ENCODE measurements at places on chromosomes 16 and 17.

DNA sequence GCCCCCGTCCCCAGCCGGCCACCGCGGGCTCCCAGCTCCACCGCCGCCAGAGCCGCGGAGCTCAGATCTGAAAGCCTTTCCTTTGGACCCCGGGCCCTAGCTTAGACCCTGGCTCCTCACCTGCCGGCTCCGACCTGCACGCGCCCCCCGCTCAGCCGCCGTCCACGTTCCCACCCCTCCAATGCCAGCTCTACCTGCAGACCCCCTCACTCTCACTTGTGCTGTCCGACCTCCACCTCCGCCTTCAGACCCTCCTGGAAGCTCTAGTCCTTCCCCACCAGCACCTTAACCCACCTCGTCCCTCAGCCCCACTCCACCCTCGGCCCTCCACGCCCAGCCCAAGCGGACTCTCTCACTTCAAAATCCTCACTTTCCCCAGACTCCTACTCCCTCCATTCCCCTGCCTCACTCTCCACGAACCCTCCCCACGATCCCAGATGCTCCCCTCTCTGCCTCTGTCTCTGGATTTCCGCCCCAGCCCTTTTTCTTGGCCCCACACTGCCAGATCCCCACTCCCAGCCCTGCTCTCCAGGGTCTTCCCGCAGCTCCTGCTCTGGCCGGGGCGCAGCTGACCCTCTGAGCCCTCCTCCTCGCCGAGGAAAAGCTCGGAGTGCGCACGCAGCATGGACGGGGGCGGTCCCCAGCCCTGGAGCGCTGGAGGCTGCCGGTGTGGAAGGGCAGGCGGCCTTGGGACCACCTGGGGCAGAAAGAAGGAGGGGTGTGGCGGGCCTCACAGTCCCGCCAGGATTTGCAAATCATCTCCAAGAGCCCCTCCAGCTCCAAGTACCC, at the start of gene TMEM114:
TMEM114 (minus strand) TSS at position 612 of the 789 bp plus-strand sequence. CDS start 673 bp downstream, outside the sequence.
- DNase-seq, result no peak

- no peak for DNase-seq
Observed at GRCh38 chr16:24509536-24509935, 29.8 kb upstream of the RBBP6 start.

- no peak for DNase-seq
Observed at GRCh38 chr16:88624481-88624880, 13.9 kb upstream of the IL17C start.

DNA sequence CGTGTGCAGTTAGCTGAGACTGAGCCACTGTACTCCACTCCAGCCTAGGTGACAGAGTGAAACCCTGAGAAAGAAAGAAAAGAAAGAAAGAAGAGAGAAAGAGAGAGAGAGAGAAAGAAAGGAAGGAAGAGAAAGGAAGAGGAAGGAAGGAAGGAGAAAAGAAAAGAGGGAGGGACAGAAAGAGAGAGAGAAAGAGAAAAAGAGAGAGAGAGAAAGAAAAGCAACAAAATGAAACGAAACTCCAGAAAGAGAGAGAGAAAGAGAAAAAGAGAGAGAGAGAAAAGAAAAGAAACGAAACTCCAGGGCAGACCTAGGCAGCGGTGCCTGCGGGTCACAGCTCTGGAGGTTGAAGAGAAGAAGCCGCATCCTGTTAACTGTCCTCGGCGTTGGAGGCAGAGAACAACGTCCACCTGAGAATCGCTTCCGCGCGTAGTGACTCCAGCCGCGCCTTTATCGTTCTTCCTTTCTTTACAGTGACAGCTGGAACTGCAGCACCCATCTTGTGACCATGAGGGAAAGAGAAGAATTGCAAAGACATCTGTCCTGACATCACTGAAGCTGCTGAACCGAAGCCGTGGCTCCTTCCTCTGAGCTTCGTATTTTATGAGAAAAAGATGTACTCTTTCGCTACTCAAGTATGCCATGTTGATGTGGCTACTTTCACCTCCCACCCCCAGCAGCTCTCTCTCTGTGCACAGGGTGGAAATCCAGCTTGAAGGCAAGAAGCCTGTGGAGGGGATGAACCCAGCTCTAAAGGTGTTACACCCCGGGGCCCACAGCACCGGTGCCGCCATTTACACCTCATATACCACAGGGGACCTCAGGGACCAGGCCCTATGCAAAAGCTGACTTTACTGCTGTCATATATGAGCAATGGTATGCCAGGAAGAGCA, 56.9 kb upstream of the DOC2B start:
- no peak for DNase-seq

DNA sequence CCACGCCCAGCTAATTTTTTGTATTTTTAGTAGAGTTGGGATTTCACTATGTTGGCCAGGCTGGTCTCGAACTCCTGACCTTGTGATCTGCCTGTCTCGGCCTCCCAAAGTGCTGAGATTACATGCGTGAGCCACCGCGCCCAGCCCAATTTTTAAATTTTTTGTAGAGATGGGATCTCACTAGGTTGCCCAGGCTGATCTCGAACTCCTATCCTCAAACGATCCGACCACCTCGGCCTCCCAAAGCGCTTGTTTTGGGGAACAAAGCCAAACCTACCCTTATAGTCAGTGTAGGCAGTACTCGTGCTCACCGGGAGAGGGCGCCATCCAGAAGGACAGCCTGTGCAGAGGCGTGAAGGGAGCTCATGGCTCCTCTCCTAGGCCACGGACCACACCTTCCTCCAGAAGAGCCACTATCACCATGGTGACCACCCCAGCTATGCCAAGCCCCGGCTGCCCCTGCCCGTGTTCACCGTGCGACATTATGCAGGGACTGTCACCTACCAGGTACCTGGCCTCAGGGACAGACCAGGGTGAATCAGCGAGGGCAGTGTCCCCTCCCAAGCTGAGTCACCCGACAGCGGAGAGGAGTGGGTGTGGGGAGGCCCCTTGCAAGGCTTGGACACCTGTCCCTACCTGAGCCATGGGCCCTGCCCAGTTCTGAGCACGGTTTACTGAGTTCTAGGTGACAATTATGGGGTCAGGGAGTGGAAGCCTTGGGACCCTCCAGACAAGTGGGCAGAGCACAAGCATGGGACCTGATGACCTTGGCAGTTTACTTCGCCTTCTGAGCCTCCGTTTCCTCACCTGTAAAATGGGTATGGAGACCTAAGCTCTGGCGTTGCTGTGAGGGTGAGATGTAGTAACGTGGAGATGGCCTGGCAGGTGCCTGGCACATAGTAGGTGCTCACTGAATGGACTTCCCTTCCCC, 13.7 kb downstream of the MYO15B start:
- peak; percentile 99 for DNase-seq

DNA sequence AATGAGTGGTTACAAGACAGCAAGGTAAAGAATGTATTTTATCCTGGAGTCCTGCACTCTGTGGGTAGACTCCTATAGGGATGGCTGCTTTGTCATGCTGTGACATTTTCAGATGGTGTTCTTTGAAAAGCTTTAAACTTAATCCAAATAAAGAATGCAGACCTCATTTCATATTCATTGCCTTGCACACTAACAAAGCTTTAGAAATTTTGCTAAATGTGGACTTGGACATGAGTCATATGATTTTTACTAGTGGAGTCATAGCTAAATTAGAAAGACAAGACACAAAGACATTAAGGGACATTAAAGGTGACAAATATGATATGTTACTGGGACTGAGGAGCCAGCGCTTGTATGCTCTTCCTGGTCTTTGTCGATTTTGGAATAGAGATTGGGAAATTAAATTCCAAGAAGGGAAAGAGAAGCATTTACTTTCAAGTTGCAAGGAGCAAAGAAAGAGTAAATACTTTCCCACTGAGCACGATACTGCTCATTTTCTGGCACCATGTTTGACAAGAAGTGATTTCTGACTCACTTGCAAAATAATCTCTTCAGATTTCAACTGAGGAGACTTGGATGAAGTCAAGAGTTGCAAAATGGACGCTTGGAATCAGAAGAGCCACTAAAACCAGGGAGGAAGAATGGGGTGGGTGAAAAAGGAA, 152.9 kb upstream of the MYOCD start:
- no peak for DNase-seq

DNA sequence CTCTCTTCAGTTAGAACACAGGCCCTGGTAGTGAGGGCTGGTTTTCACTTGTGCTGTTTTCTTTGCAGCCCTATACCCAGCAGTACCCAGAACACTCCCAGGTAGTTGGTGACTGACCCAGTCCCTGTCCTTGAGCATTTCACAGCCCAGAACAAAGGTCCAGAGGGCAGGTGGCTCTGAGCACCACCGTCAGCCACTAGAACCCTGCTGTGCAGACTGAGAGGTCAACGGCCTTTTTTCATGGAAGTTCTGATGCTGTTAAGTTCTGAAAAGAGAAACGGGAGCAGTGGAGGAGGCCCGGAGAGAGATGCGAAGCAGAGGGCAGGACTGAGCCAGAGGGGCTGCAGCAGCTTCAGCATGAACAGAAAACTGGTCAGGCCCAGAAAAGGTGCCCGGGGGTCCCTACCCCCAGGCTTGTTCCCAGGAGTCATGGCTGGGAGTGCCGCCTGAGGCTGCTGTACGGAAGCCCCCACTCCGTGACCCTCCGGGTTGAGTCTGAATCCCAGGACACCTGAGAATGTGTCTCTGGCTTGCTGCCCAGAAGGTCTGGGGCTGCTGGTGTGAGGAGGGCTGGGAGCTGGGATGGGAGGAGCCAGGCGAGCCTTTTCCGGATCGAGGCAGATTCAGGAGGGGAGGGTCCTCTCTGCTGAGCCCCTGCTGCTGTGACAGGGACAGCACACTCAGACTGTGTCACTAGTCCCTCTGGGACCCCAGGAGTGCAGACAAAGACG, 8.7 kb downstream of the ZNF276 start:
- no peak for DNase-seq

DNA sequence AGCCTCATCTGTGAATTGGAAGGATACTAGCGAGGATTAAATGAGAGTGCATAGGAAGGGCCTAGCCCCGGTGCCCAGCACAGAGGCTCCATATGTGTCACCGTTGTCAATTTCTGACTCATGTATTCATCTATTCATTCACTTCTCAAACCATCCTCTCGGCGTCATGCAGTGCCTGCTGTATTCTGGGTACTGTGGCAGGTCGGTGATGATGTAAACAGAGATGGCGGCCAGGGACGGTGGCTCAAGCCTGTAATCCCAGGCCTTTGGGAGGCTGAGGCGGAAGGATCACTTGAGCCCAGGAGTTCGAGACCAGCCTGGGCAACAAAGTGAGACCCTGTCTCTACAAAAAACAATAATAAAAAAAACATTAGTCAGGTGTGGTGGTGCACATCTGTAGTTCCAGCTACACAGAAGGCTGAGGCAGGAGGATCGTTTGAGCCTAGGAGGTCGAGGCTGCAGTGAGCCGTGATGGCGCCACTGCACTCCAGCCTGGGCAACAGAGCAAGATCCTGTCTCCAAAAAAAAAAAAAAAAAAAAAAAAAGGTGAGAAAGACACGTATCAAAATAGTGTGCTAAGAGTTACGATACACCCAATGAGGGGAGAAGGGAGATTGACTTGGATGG, 4.3 kb upstream of the PPP1R1B start:
- DNase-seq, result no peak

DNA sequence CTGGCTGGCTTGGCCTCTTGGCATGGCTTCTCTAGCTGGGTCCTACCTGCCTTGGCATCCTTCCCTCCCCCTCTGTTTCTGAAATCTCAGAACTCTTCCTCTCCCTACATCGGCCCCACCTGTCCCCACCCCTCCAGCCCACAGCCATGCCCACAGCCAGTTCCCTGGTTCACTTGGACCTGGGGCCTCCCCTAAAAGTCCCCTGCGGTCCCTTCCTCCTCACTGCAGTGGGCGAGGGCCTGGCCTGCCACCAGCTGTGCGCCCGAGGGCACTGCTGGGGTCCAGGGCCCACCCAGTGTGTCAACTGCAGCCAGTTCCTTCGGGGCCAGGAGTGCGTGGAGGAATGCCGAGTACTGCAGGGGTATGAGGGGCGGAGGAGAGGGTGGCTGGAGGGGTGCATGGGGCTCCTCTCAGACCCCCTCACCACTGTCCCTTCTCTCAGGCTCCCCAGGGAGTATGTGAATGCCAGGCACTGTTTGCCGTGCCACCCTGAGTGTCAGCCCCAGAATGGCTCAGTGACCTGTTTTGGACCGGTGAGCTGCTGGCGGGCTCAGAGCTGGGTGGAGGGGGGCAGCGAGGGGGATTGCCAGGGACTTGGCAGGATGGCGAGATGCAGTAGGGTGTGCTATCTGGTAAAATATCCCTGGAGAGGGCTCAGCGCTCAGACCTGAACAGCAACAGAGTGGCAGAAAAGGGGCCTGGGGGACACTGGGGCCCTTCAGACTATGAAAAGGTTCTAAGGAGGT, 14.1 kb downstream of the MIEN1 start:
- DNase-seq, result no peak

DNA sequence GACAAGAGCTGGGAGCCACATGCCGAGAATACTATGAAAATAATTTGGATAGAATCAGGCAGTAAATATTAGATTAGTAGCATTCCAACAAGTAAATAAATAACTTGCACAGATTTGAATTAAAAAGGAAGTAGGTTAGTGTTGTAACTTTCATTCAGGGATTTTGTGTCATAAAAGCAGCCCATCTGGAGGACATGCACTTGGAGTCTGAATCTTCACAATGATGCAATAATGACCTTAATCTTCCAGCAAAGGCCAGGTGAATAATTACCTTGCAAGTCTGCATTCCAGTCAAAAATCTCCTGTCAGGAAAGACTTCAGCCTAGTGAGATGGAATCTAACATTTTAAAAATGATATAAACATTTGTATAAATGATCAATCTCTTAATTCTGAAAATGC, 518.1 kb downstream of the KCNJ2 start:
- no peak for DNase-seq

DNA sequence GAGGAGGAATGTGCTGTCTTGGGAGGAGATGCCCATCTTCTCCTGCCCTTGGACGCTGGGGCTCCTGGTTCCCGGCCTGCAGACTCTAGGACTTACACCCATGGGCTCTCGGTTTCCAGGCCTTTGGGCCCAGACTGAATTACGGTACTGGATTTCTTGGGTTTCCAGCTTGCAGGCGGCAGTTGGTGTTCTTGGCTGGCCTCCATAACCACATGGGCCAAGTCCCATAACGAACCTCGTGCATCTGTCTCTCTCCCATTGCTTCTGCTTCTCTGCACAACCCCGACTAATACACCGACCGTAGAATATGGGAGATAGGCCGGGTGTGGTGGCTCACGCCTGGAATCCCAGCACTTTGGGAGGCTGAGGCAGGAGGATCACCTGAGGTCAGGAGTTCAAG, 162.6 kb downstream of the SDK2 start:
- no peak for DNase-seq

GRCh38 chr16:31480851-31481536, 1.9 kb upstream of the SLC5A2 start:
- no peak for DNase-seq

DNA sequence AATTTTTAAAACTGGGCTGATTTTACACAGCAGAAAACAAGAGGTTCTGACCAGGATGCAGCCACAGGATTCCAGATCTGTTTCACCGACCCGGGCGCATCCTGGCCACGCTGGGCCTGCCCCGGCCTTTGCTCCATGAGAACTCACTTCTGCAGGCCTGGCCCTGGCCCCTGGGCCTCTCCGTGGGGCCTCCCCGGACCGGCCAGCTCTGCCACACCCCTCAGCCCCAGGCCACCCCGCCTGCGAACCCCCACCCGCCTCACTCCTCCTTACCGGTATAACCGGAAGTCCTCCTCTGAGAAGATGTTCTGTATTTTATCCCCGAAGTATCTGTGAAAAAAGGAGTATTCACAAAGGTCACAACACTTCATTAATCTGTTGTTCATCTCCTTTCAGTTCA, 13.1 kb upstream of the HEXD start:
- no peak for DNase-seq
